Hippocampal formation (tissue), 2 donors: ENCODE measurements at places on chromosomes 6 and 20.
A peak's percentile ranks its signal among the peaks of the same experiment; 100 is the strongest.

DNA sequence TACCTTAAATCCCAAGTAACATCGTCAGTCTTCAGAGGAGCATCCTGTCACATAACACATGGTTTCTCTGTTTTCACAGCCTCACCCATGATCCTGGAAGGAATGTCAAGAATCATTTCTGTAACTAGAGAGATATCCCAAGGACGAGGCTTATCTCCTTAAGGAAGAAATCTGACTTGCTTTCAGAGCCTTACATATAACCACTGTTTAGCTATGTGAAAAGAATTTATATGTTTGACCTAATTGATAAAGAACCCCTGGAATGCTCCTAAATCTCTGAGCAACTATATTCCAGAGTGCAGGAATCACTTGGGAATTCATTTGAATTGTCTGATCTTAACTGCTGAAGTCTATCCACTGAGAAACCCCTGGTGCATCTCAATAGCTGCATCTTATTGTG is 243.1 kb downstream of the ALDH8A1 start:
- DNase-seq, result no peak

DNA sequence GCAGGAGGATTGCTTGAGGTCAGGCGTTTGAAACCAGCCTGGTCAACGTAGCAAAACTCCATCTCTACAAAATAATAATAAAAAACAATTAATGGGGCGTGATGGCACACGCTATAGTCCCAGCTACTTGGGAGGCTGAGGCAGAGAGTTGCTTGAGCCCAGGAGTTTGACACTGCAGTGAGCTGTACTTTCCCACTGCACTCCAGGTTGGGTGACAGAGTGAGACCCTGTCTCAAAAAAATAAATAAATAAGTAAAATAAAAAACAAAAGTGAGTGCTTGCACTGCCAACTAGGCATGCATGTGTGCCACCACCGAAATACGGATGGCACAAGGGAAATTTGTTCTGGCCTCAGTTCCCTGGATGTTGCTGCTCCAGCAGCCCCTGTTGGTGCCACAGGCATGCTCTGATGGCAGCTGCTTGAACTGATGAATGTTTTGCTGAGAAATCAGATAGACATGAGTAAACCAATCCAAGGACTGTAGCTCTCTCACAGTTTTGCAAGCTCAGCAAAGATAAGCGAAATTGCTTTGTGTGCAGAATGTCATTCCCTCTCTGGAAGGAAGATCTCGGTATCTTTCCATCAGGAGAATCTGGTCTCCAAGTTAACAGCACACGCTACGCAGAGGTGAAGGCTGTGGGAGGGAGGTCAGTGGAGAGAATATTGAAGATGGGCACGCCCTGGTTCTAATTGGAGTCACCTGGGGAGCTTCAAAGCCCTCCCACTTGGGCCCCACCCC is 188.0 kb upstream of the SLC24A3 start:
- no peak for DNase-seq

DNA sequence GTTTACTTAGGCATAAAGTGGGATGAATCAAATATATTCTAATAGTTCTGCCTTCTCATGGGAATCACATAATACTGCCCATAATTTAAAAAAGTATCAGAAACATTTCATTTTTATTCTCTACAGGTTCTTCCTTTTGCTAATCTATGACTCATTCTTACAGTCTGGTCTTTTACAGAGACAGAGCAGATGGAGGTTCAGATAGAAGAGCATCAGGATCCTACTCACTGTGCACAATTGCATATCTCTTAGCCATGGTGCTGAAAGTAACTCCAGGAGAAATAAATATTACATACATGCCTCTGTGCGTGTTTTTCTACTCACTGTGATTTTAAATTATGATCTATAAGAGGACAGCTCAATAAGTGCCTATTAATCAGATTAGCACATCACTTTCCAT is 16.3 kb upstream of the OR2B6 start:
- DNase-seq, result no peak

GRCh38 chr6:27806981-27807440 is 105.2 kb downstream of the OR2B2 start:
- DNase-seq, result no peak

- no peak for DNase-seq
Observed at GRCh38 chr6:9403736-9404135, 968.4 kb upstream of the SLC35B3 start.

- DNase-seq, result no peak
Observed at GRCh38 chr20:2364044-2364443, 16.7 kb upstream of the TGM6 start.

DNA sequence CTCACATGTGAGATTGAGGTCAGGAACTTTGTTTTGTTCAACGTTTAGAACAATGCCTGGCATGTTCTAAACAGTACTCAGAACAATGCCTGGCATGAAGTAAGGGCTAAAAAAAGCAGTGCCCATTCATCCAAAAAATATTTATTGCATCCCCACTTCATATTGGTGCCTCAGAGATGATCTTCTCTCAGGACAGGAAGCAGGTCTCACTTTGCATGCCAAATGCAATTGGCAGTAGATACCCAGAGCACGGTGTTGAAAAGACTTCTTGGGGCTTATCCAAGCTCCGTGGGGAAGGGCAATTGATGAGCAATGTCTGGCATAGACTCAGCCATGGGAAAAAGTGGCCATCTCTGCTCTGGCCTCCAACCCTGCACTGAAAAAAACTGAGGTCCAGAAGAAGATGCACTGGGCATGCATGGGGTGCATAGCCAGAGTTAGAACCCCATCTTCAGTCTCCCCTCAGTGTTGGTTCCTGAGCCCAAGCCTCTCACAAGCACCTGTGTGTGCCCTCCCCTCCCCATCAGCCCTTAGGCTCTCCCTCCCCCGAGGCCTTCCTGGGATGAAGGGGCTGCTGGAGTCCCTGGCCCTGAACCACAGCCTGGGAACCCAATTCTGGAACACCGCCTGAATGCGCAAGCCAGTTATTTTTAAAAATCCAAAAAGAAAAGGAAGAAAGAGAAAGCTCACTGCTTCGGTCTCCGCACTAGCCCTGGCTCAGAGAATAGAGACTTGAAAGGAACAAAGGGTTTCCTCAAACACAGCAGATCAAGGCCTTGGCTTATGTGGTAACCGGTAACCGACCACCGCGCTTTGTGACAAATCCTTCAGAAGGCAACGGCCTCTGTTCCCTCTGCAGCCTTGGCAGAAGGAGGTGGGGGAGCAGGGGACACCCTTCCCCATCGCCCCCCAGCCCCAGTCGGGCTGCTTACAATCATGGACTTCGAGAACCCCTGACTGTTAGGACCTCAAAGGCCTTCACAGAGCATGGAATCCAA is 78.5 kb upstream of the SIRPA start:
- DNase-seq, result peak; percentile 87

DNA sequence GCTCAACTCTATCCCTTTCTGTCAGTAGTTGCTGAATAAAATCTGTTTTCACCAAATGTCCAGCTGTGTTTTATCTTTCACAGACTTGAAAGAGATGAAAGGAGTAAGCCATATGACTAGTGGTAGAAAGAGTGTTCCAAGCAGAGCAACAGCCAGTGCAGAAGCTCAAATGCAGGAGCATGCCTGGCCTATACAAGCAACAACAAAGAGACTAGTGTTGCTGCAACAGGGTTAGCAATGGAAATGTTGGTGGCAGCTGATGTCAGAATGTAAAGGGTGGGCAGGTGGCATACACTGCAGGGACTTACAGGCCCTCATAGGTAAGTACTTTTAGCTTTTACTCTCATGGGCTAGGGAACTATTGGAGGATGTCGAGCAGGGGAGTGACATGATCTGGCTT is 5.2 kb upstream of the HINT3 start:
- DNase-seq, result no peak

- DNase-seq, result no peak
Observed at GRCh38 chr6:135985471-135985870, 134.0 kb downstream of the PDE7B start.

DNA sequence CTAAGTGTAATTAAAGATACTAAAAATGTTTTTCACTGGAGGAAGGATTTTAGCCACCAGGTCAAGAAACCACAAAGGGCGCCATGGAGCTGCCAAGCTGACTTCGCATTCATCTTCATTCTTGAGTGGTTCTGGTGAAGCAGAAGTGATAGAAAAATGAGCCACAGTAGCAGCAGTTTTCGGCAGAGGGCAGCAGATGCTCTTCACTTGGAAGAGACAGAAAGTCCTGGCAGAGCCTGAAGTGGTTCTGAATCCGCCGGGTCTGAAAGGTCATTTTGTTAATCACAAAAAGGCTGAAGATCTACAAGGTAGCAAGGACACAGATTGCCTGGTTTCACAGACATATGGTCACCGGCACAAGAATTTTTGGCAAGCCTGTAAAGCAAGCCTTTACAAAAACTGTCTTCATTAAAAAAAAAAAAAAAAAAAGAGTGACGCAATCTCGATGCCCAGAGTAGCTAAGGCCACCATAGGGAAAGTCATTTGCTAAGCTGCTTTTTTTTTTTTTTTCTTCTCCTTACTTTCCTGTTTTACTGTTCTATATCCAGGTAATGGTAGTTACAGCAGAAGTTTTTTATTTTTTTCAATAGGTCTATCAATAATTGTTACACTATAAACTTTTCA is 345.1 kb upstream of the AGPAT4 start:
- DNase-seq, result peak; percentile 85
